Right cardiac atrium (tissue), 5 donors: ENCODE measurements at places on chromosomes 3 and 15.

DNA sequence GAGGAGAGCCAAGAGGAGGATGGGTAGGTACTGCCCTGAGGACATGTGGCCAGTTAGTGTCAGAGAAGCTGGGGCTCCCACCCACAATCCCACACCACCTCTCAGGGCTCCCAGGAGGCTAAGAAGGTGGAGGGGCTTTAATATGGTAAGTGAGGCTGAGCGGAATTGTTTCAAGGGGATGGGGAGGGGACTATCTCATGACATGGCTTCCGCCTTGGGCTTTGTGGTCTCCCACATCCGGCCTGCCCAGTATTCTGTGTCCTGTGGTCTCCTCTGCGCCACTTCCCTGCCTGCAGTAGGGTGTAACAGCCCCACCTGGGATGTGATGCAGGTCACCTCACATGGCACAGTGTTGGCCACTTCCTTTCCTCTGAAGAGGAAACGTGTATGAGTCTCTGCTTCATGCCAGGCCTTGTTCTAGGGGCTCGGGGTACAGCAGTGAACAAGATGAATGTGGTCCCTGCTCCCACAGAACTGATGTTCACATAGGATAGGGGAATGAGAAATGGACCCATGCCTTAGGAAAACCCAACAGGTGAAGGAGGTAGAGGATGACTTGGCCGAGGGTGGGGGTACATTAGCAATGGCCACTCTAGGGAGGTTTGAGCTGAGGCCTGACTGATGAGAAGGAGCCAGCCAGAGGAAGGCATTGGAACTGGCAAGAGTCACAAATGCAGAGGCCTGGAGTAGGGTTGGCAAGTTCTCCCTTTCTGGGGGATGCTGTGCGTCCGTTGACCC lies 3.2 kb downstream of the NEIL1 start:
- no peak for DNase-seq

- no peak for DNase-seq
Measured at GRCh38 chr3:124600765-124601164, 129.5 kb upstream of the UMPS start.

GRCh38 chr3:64739971-64740631 lies 52.3 kb upstream of the ADAMTS9 start:
- DNase-seq = no peak

GRCh38 chr3:37943631-37944314 lies 46.8 kb upstream of the VILL start:
- no peak for DNase-seq

DNA sequence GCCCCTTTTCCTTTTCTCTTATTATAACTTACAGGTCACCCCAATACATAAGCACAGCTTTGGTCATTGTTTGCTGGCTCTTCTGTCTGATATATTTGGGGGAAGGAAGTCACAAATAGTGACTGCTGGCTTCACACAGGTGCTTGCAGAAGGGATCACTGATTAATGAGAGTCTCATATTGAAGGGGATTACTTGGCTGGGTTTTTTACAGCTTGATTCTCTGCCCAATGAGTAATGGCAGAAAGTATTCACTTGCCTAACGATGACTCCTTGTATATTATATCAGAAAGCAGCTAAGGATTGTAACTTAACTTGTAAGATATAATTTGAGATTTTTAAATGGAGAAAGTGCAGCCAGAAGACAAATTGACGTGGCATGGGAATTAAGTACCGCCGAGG lies 119.3 kb upstream of the PFN2 start:
- DNase-seq = no peak

GRCh38 chr15:70726753-70727152 lies 36.6 kb downstream of the UACA start:
- DNase-seq = no peak

- peak; percentile 55 for DNase-seq
Measured at GRCh38 chr15:74136814-74137536, 6.6 kb downstream of the ISLR2 start.

DNA sequence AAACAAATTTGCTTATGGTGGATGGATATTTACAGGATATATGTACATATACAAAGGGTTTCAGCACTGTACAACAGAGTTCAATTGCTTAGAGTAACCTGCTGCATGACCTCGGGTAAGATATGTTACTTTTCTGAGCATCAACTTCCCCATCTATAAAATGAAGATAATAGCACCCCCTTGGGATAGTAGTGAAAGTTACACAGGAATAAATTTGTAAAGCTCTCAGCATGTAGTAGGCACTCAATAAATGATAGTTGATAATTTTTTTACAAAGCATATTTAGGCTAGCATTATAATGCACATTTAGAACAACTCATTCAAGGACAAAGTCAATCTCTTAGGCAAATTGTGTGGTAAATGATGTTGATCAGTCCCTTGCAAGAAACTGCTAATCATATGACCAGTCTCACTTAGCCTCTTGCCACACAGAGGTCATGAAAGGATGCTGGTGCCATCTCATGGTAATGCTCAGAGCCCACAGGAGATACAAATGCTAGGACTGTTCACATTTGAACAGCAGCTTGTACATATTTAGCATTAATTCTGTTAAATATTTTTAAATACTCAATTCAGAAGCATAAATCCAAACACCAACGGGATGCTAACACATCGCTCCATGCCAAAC lies 123.9 kb downstream of the MAGI1 start:
- DNase-seq = no peak

- peak; percentile 33 for DNase-seq
Measured at GRCh38 chr3:17077606-17078005, 192.9 kb downstream of the PLCL2 start.

- no peak for DNase-seq
Measured at GRCh38 chr3:190019844-190020243, 100.9 kb downstream of the P3H2 start.

GRCh38 chr3:72288955-72289691 lies 504.2 kb upstream of the PROK2 start:
- peak; percentile 71 for DNase-seq

- peak; percentile 55 for DNase-seq
Measured at GRCh38 chr15:39084674-39085530, 496.0 kb upstream of the THBS1 start.

- peak; percentile 67 for DNase-seq
Measured at GRCh38 chr3:51099794-51100535, 285.1 kb upstream of the MANF start.

- DNase-seq = no peak
Measured at GRCh38 chr15:53559364-53560277, 199.8 kb downstream of the WDR72 start.

- DNase-seq = peak; percentile 35
Measured at GRCh38 chr15:66738116-66738515, 36.1 kb downstream of the SMAD6 start.

DNA sequence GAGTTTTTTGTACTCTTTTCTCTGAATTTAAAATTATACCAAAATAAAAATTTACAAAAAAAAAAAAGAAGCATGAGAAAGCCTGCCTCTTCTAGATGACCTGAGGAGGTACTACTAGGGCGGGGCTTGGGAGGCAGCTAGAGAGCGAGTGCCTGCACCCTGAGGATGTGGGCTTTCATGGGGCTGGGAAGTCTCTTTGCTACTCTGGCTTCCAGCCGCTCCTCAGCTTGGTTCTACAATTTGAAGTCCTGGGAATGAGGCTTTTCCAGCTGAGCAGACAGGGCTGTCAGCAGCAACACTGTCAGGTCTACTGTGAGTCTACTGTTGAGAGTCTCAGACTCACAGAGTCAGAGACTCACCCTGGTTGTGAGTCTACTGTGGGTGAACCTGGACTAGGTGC lies 8.2 kb upstream of the PSTPIP1 start:
- no peak for DNase-seq

DNA sequence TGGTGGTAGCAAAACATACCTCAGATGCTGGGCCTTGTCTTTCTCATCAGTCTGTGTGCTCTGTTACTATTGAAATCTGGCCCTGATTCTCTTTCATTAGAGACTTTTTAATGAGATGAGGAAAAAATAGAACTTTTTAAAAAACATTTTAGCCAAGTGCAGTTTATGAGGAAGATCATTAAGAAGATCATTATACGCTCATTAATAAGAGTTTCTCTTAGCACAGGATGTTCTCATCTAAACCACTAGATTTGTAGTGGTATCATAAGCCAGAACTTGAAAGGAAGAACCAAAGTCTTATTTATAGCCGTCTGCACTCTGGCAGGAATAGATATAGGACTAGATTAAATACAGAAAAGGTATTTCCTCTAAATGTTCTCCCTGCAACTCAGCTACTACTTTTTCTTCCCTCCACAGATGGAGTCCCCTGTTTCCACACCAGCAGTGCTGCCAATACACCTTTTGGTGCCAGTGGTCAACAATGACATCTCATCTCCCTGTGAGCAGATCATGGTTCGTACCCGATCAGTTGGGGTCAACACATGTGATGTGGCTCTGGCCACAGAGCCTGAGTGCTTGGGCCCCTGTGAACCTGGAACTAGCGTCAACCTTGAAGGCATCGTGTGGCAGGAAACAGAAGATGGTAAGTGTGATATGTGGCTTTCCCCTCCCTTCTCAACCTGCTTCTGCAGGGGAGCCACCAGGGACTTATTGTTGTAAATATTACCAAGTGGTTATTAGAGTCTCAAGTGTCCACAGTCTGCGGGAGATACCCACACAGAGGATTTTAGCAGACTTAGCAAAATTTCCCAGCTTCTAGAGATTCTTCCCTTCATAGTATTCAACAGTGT lies 152.8 kb downstream of the RBPMS2 start:
- DNase-seq = no peak

- DNase-seq = peak; percentile 46
Measured at GRCh38 chr3:52403955-52404354, 40.9 kb downstream of the SEMA3G start.

DNA sequence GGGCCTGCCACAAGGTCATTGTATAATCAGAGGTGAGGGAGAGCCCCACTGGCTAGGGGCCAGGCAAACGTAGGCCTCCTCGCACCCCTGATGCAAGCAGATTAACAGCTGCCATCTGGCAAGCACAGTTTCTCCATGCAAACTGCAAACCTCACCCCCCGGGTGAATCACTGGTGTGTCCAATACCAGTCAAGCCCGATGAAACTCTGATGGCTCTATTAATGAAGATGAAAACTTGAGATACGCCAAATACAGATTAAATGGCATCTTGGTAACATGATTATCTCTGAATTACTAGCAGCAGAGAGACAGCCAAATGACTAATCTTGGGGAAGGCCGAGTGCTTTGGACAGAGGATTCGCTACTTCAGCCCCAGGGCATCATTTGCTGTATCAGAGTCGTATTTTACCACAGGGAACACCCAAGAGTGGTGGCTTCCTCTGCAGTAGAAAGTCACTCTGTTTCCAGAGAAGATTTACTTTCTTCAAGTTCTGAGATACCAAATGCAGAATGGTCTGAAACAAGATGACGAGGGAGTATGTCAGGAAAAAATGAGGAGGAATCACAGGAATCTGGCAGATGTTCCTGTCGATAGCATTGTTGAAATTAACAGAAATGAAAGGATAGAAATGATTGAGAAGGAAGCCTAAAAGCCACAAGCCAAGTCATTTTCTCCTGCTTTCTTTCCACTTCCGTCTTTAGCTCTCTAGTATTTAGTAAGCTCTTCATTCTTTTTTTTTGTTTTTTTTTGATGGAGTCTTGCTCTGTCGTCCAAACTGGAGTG lies 96.2 kb upstream of the NR2F2 start:
- peak; percentile 45 for DNase-seq

- DNase-seq = no peak
Measured at GRCh38 chr3:11589706-11590105, 54.0 kb downstream of the VGLL4 start.

DNA sequence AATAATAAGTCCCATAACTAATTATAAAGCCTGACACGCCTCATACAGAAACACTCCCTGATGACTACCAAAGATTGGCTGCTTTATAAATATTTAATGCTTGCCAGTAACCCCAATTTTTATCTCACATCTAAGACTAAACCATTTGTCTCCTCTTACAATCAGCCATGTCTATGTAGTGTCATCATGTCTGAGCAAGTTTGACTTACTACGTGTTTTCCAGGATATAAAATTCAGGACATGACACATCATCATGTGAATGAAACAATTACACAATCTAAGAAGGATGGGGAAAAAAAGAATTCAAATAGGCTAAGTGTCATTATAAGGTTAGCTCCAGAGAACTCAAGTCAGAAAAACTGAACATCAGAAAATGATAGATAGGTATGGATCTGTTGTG lies 208.7 kb downstream of the MECOM start:
- no peak for DNase-seq

GRCh38 chr3:194521510-194522260 lies 34.9 kb upstream of the ATP13A3 start:
- DNase-seq = no peak

- no peak for DNase-seq
Measured at GRCh38 chr3:16768956-16769355, 115.8 kb upstream of the PLCL2 start.

DNA sequence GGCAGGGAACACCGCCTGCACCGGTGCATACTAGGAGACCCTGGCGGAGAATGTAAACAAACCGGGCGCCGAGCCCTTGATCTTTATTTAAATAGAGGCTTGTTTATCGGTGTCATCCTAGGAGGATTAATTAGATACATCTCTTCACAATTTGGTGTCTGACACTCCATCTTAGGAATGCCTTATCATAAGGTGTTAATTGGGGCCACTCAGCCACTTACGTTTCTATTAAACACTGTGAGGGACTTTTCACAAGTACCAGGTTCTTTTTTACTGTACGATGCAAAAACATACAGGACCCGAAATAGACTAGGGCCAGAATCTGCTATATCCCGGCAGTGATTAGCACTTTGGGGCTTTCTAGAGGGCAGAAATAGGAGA lies 8.0 kb downstream of the EOMES start:
- DNase-seq = no peak

- DNase-seq = peak; percentile 79
Measured at GRCh38 chr15:60590935-60591495, 112.1 kb upstream of the ICE2 start.

- no peak for DNase-seq
Measured at GRCh38 chr3:159144891-159145290, 343.0 kb downstream of the MFSD1 start.

GRCh38 chr3:172217877-172218276 lies 178.5 kb downstream of the FNDC3B start:
- no peak for DNase-seq

DNA sequence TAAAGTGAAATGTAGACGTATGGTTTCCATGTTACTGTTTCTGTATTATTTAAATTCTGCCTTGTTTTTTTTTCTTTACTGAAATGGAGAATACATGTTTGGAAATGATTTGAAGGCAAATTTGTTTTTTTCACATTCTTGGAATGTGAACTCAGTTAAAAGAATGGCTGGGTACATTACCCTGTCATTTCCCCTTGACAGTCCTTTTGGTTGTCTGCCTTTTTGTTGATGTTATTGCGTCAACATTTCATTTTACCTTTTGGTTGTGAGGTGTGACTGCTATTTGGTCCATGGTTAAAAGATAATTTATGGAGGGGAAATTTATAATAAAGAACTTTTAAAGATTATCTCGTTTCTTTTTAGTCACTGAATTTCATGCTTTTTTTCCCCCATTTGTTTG lies 3.2 kb upstream of the GPR171 start:
- DNase-seq = no peak

GRCh38 chr3:69292185-69292584 lies 93.7 kb downstream of the FRMD4B start:
- DNase-seq = no peak

- peak; percentile 77 for DNase-seq
Measured at GRCh38 chr3:56855856-56856512, 54.2 kb upstream of the ARHGEF3 start.

- no peak for DNase-seq
Measured at GRCh38 chr15:42133886-42134502, 22.4 kb downstream of the PLA2G4F start.
